Lung microvascular endothelial cell (primary cell): ENCODE measurements at places on chromosomes 3 and 15.
A peak's percentile ranks its signal among the peaks of the same experiment; 100 is the strongest.

GRCh38 chr3:183728204-183728603 is 30.6 kb downstream of the YEATS2 start:
- DNase-seq: no peak

DNA sequence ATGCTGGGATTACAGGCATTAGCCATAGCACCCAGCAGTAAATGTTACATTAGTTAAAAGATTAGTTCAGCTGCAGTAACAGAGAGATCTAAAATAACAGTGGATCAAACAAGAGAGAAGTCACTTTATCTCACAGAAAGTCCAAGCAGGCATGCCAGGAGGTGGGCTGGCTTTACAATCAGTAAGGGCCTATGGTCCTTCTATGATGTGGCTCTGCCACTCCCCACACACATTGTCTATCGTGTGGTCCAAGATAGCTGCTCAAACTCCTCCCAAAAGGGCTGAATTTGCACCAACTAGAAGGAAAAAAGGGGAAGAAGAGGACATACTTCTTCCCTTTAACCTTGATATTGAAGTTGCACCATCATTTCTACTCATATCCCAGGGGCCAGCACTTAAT is 4.6 kb upstream of the RUVBL1 start:
- no peak for DNase-seq

DNA sequence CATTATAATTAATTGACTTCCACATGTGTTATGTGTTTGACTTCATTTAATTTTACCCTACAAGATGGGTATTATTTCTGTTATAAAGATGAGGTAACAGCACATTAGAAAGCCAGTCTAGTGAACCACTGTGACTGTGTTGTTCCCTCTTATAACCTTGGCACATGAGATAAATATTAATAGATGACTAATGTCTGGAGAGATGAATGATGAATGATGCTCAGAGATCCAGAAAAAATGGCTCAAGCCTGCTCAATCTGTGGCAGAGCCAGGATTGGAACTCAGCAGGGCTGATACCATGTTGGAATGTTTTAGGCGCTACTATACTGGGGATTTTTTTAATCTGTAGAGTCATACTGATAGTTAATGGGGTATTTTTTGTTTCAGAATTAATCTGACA is 118.8 kb upstream of the PTX3 start:
- no peak for DNase-seq

DNA sequence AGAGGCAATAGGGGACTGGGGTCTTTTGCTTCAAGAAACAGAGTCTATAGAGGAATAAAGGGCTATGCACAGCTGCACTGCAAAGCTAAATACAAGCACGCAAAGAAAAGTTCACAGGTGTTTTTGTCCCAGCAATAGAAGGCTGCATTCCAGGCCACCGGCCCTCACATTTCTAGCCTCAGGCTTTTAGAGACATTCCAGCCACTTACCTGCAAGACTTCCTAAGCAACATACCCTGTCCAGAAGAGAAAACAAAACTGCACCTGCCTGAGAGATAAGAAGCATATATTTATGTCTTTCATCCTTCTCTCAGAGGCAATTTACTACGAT is 220.5 kb downstream of the OPA1 start:
- DNase-seq: no peak

DNA sequence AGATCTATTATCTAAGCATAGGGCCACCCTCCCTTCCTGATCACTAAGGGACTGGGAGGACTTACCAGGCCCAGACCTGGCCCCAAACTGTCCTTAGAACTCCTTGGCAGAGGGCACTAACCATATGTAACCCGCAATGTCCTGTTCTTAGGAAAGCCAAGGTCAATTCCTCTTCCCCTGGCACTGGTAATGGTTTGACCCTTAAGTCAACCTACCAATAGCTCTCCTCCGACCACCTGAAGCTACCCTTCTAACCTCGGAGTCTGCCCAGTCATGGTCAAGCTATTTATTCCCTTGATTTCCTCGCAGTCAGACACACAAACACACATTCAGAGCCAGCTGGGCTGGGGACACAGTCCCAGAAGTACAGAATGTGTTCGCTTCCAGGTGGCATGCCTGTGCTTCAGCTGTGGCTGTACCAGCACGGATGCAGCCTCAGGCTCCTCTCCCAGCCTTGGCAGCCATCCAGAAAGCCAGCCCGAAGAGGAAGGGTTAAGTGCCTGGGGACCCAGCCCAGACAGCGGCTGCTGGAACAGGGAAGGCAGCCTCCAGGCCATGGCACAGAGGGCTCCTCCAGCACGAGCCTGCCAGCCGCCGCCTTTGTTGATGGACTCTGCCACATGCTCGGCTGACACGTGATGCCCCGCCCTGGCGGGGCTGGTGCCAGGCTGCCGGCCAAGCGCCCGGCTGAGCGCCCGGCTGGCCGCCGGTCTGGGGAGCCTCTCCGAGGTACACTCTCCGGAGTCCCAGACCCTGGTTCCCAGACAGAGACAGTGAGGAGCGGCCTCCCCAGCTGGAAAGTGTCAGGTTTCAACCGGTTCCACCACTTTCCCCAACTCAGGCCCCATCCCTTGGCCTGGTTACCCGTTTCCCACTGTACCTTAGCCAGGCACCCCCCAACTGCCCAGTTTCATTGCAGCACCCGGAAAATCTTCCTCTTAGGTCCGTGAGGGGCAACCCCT is 5.5 kb downstream of the BMF start:
- peak; percentile 69 for DNase-seq
